NCI-H2171 treated with DMSO at 0.1 percent for 48 hours (cell line): ENCODE measurements at places on chromosomes 2 and 18.
A peak's percentile ranks its signal among the peaks of the same experiment; 100 is the strongest.

- DNase-seq: no peak
Measured at GRCh38 chr18:63043516-63043915, 276.1 kb downstream of the BCL2 start.

GRCh38 chr2:30511122-30512083 lies 64.4 kb downstream of the LCLAT1 start:
- DNase-seq: peak; percentile 75

- DNase-seq: no peak
Measured at GRCh38 chr2:33340280-33340679, 136.2 kb upstream of the RASGRP3 start.

GRCh38 chr18:36034299-36034895 lies 33.0 kb downstream of the RPRD1A start:
- DNase-seq: no peak

DNA sequence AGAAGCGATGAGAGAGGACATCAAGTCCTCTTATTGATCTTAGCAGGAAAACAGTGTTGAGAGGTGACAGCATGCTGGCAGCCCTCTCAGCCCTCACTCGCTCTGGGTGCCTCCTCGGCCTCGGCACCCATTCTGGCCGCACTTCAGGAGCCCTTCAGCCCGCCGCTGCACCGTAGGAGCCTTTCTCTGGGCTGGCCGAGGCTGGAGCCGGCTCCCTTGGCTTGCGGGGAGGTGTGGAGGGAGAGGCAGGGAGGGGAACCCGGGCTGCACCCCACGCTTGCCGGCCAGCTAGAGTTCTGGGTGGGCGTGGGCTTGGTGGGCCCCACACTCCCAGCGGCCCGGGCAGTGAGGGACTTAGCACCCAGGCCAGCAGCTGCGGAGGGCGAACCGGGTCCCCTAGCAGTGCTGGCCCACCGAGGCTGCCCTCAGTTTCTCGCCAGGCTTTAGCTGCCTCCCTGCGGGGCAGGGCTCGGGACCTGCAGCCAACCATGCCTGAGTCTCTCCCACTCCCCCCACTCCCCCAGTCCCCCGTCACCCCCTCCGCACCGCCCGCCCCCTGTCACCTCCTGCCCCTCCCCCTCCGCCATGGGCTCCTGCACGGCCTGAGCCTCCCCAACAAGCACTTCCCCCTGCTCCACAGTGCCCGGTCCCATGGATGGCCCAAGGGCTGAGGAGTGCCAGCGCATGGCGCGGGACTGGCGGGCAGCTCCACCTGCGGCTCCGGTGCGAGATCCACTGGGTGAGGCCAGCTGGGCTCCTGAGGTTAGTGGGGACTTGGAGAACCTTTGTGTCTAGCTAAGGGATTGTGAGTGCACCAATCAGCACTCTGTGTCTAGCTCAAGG lies 8.4 kb downstream of the FAP start:
- DNase-seq: no peak

GRCh38 chr2:218716070-218716469 lies 5.4 kb downstream of the TTLL4 start:
- no peak for DNase-seq
